ENCODE measurements at places on chromosomes 4 and X. TPM values are rescaled to one million over a fixed set of nuclear protein-coding genes. Genes with fewer than 3 reads are reported as not detected.

- no peak for DNase-seq
Observed at GRCh38 chr4:38759113-38759789, 23.5 kb downstream of the TLR10 start.

DNA sequence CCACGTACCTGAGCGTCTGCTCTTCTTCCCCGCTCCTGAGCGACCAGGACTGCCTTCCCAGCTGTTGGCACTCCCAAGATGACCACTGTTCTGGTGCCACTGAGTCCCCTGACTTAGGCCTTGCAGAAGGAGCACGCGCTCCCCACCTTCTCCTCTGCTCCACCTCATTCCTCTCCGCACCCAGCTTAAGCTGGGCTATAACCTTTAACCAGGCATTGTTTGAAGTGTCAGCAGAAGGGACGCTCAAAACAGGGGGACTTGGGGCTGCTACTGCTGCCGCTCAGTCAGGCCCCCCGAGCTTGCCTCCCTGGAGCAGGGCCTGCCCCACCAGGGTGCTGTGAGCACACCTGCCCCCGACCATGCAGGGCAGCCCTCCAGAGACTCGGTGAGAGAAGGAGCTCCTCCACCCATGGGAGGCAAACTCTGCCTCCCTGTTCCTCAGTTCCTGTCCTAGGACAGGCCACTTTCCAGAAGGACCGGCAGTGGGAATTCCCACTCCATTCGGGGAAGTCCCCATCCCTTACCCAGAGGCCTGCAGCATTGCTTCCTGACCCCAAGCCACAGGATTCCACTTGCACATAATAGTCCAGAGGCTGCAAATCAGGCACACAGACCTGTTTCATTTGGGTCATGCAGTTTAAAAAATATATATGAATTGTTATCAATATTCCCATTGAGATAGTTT, 99.7 kb upstream of the ENPP6 start:
- no peak for DNase-seq

Gene ZNF674
- total RNA-seq, result 2.2 TPM

Gene MAGEA1
- not detected for total RNA-seq

Gene CFAP99
- not detected for total RNA-seq

Gene CT45A7
- not detected for total RNA-seq

DNA sequence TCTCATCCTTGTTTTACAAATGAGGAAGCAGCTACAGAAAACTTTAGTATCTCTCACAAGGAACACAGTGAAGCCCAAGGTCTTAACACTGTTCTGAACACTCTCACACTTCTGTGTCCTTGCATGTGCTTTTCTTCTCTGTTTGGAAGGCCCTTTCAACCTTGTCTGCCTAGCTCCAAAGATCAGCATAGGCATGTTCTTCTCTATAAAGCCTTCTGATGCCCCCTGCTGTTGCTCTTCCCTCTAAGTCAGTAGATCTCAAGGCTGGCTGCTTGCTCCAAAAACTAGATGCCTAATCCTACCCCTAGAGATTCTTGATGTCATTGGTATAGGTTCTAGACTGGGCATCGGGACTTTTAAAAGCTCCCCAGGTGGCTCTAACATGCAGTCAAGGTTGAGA, 5.9 kb downstream of the APOO start:
- no peak for DNase-seq

Gene PAGE2
- not detected for total RNA-seq

GRCh38 chrX:2819345-2820135, 9.2 kb upstream of the GYG2 start:
- no peak for DNase-seq

Gene TGIF2LX
- not detected for total RNA-seq

GRCh38 chr4:122203407-122203806, 51.3 kb downstream of the BLTP1 start:
- no peak for DNase-seq

DNA sequence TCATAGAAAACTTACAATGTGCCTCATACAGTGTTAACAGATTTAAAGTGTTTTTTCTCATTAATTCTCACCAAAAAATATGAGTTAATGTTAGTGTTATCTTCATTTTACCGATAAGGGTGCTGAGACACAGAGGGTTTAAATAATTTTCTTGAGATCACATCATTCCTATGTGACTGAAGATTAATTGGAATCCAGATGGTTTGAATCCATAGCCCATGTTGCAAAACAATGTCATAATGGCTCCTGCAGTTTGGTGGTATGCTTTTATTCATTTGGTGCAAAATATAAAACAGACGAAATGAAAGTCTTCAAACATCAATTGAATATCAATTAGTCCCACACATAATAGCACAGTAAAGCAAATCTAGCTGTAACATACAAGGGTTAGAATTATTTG, 512.2 kb downstream of the FSTL5 start:
- no peak for DNase-seq

Gene SPANXA1
- total RNA-seq, result not detected

DNA sequence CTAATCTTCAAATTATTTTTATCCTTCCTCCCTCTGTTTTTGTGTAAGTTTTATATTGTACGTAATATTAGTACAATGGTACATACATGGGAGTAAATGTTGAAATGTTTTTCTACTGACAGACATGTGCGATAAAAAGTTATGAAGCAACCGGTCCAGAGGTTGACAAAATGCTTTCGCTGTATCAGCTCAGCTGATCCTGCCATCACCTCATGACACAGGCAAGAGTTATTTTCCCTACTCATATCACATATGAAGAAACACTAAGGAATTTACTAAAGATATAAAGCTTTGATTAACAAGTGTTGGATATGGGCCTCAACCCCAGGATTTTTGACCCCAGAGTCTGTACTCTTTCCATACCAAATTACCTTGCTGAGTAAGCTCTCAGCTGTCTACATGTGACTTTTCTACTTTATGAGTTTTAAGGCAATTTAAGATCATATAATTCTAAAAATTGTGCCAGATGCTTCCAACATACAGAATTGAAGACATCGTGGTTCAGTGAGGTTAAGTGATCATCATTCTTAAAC, 50.0 kb downstream of the CLCN5 start:
- no peak for DNase-seq

DNA sequence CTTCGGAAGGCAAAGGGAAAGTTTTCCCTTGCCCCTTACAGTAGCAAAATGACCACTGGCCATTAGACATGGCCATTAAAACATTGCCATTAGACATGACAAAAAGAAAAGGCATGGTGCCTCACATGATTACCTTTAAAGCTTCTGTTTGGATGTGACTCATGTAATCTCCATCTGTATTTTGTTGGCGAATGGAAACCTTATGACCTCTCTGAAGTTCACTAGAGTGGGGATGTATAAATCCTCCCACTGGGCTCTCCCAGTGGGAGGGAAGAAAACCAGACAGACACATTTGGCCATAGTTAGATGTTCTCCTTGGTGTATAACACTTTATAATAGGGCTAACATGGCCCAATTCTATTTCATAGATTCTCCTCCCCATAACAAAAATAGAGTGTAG, 152.6 kb downstream of the MAGEB17 start:
- DNase-seq, result no peak

Gene WDR17
- total RNA-seq, result not detected

Gene HS6ST2
- total RNA-seq, result 0.36 TPM

GRCh38 chr4:76752861-76753501, 145.0 kb downstream of the SOWAHB start:
- DNase-seq, result no peak

DNA sequence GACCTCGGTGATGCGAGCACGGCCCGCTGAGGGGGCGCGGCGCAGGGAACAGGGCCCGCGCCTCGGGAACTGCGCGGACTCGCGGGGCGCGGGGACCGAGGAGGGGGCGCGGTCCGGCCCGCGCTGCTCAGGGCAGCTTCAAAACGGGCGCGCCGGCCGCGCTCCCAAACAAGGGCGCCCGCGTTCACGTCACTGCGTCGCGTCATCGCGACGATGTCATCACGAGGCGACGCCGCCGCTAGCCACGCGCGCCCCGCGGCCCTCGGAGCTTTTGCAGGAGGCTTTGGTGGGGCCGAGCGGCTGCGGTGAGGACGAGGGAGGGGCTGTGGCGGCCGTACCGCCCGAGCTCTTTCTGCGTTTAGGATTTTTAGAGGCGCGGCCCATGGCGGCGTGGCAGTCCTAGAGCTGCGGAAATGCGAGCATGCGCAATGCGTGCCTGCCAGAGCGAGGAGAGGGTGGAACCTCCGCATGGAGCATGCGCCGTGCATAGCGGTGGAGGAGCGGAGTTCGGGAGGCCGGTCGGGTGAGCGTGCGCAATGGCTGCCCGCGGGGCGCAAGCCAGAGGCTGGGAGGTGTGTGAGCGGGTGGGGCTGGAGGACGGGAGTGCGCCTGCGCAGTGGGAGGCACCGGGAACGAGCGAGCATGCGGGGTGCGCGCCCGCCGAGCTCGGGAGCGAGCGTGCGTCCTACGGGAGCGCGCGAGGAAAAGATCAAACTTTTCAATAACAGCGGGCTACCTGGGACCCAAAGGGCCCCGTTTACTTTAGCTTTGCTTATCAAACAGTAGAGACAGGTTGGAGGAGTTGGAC, at the start of gene PPP2R3B:
PPP2R3B (minus strand) TSS at position 140 of the 808 bp plus-strand sequence. CDS start 216 bp downstream, outside the sequence.
- peak; percentile 99 for DNase-seq

- no peak for DNase-seq
Observed at GRCh38 chrX:24156177-24156576, 6.6 kb downstream of the ZFX start.

GRCh38 chr4:153113838-153114105, 90.5 kb upstream of the TRIM2 start:
- DNase-seq, result no peak

- no peak for DNase-seq
Observed at GRCh38 chrX:46744009-46744408, 14.9 kb downstream of the SLC9A7 start.

DNA sequence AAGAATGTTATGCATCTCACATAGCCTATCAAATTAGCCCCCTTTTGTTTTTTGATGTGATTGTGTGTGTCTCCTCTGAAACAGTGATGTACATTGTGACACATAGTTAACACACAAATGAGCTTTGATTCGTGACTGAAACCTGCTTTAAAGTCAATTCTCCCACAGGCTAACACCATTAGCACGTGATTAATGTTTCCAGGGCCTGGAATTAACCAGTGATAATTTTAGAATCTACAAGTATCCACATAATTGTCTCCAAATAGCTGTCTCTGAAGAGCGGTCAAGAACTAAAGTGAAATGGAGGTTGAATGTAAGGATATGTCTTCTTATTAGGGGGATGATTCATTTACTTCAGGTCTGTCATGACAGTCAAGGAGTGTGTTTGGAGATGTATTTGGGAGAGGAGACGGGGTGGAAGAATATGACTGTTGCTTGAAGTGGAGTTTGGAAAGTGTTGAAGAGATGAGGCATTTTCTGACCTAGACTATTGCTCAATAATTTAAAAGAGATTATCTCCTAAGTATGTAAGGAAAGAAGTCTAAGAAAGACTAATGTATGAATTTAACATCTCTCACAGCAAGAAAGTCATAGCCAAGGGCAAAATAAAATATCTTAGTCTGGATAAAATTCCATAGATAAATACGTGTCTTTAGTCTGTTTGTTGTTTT, 13.7 kb upstream of the RASGEF1B start:
- DNase-seq, result no peak

DNA sequence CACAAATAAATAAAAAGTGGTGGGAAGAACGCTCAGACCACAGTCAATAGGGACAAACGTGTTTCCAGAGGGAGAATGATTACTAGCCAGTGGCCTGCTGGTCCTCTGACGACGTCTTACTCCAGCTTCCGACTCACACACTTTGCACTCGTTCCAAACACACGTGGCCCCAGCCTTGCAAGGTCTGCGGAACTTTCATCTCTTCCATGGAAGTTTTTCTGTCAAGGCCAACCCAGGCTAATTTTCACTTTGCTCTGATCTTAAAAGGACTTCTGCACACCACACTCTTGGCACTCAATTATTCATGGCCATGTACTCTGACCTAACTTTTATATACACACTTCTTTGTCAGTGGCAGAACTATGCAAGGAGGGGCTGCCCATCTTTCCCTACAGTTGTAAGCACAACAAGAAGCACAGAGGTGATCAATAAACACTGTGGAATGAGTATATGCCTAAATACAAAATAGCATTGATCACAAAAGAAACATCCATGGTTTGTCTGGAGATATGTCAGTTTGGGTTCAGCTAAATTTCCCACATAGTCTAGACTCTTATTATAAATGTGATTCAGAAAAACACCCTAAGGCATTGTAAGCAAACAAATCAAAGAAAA, 69.4 kb downstream of the STX18 start:
- DNase-seq, result no peak

DNA sequence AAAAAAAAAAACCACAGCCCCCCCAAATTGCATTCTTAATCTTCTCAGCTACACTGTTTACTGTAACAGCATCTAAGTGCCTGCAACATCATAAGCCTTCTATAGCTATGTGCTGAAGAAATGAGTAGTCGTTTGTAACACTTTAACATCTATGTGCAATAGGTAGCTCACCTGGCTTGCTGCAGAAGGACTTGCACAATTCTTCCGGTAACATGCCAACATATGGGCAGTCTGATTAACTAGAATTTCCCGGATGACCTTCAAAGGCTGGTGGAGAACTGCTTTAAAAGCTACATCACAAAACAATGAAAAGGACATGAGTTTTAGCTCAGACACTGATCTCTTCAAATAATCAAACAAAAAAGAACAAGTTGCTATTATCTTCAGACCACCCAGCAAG, 52.9 kb downstream of the METTL14 start:
- DNase-seq, result no peak

GRCh38 chrX:30577362-30577991, at the start of gene TASL:
TASL (minus strand) TSS chrX:30577766; CDS start chrX:30560355, 17,411 bp downstream.
- DNase-seq, result peak; percentile 63

GRCh38 chr4:182144626-182145333, 98.4 kb upstream of the TENM3 start:
- DNase-seq, result no peak

DNA sequence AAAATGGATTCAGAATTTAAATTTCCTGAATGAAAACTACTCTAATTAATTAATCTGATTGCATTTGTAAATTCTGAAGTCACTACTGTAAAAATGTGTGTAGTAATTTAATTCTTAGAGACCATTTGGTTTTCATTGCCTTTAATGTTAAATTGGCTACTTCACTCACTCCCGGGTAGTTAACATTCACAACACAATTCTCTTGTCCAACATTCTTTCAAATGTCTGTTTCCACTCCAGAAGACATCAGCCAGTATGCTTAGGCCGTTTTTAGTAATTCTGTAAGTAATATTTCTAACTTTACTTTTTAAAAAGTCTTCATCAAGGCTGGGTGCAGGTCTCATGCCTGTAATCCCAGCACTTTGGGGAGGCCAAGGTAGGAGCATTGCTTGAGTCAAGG, 21.3 kb upstream of the USP46 start:
- no peak for DNase-seq

DNA sequence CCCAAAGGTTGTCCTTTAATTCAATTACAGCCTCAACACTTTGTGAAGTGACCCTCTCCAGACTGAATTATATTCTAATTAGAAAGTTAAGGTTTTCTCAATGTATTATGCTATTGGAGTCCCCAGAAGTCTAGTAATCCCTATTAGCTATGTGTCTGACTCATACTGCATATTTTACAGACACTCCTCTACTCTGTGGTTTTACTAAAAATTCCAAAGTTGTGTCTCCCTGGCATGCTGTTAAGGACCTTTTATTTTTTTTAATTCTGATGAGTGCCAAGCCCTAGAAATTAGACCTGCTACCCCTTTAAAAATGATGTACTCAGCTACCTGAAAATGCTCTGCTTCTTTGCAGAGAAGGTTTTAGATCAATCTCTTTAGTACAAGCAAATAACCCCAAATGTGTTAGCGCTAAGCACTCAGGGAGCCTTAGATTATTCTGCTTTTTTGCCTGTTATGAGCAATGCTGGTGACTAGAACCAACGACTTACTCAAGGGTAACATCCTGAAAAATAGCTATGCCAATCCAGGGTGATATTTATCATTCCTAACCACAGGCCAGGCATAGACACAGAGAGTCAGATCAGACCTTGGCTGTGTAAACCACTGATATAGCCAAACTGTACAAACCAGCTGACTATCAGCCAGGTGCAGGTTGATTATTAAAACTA, 26.1 kb upstream of the CXCL13 start:
- DNase-seq, result no peak

Measured in natural killer cell treated with Interleukin-12 subunit alpha and Interleukin-12 subunit beta and Interleukin-15 and Interleukin-18, amount 100 ng/mL, for 72 hours (primary cell).